ENCODE measurements at places on chromosomes 2 and 18. TPM values are rescaled to one million over a fixed set of nuclear protein-coding genes. Genes with fewer than 3 reads are reported as not detected.

The WBP1 gene
- 96.1 TPM for total RNA-seq

The NOSTRIN gene
- total RNA-seq, result not detected

The WNT10A gene
- total RNA-seq, result not detected

The GALNT3 gene
- total RNA-seq, result 3.2 TPM

The USP34 gene
- 114 TPM for total RNA-seq

The PLA2R1 gene
- total RNA-seq, result 78.9 TPM

The IKZF2 gene
- 16.7 TPM for total RNA-seq

The SKOR2 gene
- not detected for total RNA-seq

The HAUS1 gene
- total RNA-seq, result 37.3 TPM

The PRSS56 gene
- not detected for total RNA-seq

The POTEC gene
- total RNA-seq, result not detected

The RNF25 gene
- total RNA-seq, result 35.7 TPM

The REV1 gene
- 32.5 TPM for total RNA-seq

The GPAT2 gene
- total RNA-seq, result not detected

The AGXT gene
- total RNA-seq, result not detected

The DAW1 gene
- not detected for total RNA-seq

The NMS gene
- total RNA-seq, result not detected

The TMEM200C gene
- total RNA-seq, result 2.1 TPM

The SCTR gene
- total RNA-seq, result not detected

The AQP12B gene
- total RNA-seq, result not detected
